Calu3 (cell line): ENCODE measurements at places on chromosomes 4 and X. TPM values are rescaled to one million over a fixed set of nuclear protein-coding genes. Genes with fewer than 3 reads are reported as not detected.

DNA sequence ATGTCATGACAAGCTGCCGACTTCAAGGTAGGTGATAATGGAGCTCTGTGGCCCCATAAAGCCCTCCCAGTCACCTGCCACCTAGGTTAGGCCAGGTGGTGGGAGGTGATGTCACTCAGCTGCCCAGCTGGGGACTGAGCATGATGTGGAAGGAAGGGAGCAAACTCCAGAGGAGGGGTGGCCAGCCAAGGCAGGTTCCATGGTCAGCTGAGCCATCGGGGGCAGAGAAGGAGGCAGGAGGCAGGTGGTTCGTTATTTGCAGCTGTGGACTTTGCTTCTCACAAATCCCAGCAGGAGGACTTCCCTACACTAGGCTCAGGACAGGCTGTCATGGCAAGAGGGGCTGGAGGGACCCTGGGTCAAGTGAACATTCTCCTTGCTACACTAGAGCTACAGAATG, 2.1 kb downstream of the CCDC120 start:
- no peak for DNase-seq

- no peak for DNase-seq
Observed at GRCh38 chr4:13706716-13707115, 79.2 kb upstream of the BOD1L1 start.

GRCh38 chr4:15836362-15836761, 58.2 kb downstream of the CD38 start:
- DNase-seq, result peak; percentile 6

GRCh38 chr4:85414972-85415371, 60.0 kb upstream of the ARHGAP24 start:
- no peak for DNase-seq

- no peak for DNase-seq
Observed at GRCh38 chr4:83128240-83128929, 13.9 kb upstream of the PLAC8 start.

- DNase-seq, result no peak
Observed at GRCh38 chr4:45946699-45947098, 177.2 kb downstream of the GABRG1 start.

DNA sequence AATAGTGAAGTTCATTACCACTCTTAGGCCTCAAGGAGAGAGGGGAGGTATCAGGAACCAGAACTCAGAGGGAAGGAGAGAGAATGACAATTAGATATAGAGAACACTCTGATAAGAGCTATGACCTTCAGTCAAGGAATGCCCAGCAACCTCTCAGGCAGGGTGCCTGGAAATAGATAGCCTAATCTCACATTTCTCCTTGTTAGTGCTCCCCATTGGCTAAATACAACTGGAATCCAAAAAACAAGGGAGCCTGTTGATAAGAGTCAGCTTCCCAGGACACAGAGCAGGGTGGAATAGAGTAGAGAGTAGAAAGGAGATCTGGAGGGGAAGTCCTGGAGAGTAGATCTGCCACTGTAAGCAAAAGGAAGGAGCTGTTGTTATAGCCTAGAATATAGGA, 62.1 kb downstream of the DCX start:
- DNase-seq, result no peak

GRCh38 chr4:150582146-150582872, at the start of gene MAB21L2:
MAB21L2 (plus strand) TSS chr4:150582151; CDS start chr4:150583030, 879 bp downstream.
- no peak for DNase-seq

DNA sequence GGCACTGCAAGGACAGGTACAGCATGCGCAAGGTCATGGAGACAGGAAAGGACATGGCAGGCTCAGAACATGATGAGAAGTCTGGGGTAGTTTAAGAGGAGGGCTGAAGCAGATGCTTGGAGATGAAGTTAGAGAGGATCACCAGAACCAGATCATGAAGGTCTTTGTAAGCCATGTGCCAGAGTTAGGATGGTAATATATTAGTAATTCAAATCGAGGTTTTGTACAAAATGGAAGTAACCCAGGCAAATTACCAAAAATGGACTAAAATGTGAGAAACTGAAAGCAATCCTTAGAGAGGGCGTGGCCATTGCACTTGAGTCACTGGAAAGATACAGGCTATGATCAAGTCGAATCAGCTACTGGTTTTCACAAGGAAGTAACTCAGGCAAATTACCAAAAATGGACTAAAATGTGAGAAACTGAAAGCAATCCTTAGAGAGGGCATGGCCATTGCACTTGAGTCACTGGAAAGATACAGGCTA, 13.5 kb downstream of the RXFP1 start:
- no peak for DNase-seq

DNA sequence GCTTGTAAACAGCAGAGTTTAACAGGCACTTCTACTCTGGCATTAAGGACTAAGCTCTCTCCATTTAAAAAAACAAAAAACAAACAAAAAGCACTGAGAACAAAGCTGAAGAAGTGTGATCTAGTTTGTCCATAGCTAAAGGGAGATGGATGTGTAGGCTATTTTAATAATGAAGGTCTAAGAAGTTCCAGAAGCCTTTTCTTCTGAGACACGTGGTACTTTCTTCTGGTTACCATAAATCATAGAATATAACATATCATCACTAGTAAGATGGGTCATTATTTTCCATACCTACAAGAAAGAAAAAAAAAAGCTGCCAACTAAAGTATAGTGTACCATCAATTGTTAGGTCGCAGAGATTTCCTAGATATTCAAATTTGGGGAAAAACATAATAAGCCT, 722 bp upstream of the NBDY start:
- no peak for DNase-seq

DNA sequence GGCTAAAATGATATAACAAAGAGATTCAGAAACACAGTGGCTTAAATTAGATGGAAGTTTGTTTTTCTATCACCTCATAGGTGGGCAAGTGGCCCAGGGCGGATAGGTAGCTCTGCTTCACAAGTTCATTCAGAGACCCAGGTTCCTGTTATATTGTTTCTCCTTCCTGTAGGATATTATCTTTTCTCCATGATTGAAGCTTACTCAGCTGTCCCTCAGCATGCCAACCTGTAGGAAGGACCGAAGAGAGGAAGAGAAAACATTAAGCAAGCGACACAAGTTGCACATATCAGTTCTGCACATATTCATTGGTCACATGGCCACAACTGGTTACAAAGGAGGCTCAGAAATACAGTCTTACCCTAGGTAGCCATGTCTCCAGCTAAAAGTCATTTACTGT, 6.9 kb downstream of the KLHL5 start:
- no peak for DNase-seq

DNA sequence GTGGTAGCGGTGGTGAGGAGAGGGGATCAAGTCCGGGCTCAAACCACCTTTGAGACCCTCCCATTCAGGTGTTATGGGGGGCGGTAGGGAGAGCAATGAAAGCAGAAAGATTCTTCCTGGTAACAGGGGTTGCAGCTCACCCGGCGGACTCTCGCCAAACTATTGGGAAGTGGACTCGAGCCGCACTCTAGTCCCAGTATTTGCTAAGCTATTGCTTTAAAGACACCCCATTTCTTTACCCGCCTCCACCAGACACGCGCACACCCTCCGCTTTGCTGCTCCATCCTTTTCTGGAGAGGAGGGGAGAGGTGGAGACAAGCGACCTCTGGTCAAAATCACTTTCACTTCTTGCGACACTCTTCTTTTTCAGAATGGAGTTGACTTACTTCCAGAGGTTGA, 625 bp upstream of the GABRA4 start:
- no peak for DNase-seq

GRCh38 chrX:154603438-154604430, 15.3 kb downstream of the CTAG1B start:
- peak; percentile 55 for DNase-seq

GRCh38 chrX:85622635-85623034, 243.2 kb upstream of the POF1B start:
- no peak for DNase-seq

DNA sequence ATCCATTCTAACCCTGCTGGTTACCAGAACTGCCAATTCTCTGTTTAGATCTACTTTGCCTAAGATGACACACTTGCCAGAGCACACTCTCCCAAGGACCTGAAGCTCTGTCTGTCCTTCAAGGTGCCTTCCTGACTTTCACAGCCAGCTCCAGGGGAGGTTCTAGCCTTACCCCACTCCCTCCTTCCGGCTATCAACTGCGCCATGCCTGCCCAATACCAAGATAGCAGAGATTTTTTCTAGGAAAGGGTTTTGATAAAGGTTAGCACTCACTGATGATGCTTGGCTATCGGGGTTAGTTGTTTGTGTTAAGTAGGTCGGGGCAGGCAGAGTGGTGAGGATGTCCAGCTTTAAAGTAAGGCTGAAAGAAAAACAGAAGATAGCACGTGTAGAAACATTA, 14.3 kb downstream of the ALPK1 start:
- no peak for DNase-seq

- no peak for DNase-seq
Observed at GRCh38 chr4:100797791-100798190, 280.0 kb upstream of the EMCN start.

The HPF1 gene
- total RNA-seq, result 8.8 and 11.2 TPM in 2 replicates

The CHRDL1 gene
- not detected in 2 replicates for total RNA-seq

The MAGEA12 gene
- not detected in 2 replicates for total RNA-seq

The PABPC1L2A gene
- total RNA-seq, result not detected in 2 replicates

The MAMLD1 gene
- 7.1 and 8.8 TPM in 2 replicates for total RNA-seq
